NCI-H2107 (cell line): ENCODE measurements at places on chromosomes 2 and 18.

GRCh38 chr18:57854726-57855125 is 51.6 kb upstream of the ATP8B1 start:
- no peak for DNase-seq

DNA sequence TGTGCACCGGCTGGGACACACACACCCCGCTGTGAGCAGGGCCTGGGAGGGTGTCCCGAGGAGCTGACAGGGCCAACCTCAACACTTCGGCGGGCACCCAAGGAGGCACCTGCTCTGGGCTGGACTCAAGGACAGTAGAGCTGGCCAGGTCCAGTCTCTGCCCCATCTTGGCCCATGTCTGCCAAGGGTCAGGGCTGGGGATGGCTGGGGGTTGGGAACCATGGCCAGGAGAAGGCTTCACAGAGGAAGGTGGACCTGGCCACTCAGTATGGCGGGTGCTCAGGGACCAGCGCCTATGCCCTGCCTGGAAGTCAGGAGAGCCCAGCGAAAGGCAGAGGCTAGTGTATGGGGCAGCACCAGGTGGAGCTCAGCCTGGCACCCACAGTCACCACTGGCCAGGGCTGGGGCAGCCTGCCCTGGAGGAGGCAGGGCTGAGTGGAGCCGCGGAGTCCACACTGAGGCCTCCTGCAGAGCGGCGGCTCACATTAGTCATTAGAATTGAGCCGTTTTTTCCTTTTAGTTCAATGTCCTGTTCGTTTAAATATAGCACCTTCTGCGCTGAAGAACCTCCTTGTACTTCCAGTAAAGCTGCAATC is 4.2 kb downstream of the ERFE start:
- DNase-seq = no peak

DNA sequence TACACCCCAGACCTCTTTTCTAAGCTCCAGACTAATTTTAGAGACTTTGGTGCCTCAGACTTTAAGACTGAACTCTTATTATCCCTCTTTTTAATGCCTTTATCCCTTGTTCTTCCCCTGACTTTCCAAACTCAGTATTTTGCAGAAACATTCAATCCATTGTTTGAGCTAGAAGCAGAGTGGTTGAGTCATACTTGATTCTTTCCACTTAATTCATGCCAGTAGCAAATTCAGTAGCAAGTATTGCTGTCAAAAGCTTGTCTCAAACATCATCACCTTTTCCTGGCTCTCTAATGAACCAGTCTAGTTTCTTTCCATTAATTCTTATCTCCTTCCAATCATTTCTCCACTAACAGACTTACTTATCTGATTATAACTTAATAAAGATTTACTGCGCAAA is 699.7 kb upstream of the ZNF804A start:
- no peak for DNase-seq

GRCh38 chr2:56314796-56315195 is 131.0 kb downstream of the CCDC85A start:
- no peak for DNase-seq

DNA sequence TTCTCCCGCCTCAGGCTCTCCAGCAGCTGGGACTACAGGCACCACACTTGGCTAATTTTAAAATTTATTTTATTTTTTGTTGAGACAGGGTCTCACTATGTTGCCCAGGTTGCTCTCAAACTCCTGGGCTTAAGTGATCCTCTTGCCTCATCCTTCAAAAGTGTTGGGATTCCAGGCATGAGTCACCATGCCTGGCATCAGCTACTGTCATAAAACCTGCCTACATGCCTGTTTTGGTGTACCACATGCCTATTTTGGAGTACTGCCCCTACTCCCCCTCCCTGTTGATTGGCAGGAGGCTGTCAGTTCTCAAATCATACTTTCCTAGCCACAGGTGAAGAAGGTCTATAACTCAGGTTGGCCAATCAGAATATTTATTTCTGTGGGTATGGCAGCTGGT is 64.0 kb downstream of the CHST9 start:
- no peak for DNase-seq

DNA sequence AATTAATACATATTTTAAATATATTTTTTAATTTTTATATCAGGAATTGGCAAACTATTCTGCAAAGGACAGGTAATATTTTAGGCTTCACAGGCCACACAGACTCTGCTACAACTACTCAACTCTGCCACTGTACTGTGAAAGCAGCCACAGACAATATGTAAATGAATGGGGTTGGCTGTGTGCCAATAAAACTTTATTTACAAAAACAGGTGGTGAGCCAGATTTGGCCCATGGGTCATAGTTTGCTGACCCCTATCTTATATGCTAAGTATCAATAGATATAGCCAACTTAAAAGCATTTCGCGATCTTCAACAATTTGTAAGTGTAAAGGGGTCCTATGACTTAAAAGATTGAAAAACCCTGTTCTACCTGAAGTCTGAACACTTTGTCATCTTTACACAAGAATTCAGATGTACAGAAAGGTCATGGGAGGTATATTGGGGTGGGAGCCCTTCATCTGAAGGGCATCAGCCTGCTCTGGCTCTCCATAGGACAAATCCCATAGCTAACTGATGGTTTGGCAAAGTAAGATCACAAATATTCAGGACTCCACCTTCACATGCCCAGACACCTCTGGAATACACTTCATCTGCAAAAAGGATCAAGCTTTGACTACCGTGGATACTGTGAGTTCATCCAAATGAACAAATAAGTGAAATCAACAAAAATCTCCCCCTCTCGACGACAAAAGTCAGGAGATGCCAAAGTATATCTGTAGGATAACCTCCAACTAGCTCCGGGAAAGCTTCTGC is 65.9 kb downstream of the C1D start:
- DNase-seq = no peak

- DNase-seq = no peak
Measured at GRCh38 chr2:216643986-216644659, 10.9 kb downstream of the IGFBP2 start.

DNA sequence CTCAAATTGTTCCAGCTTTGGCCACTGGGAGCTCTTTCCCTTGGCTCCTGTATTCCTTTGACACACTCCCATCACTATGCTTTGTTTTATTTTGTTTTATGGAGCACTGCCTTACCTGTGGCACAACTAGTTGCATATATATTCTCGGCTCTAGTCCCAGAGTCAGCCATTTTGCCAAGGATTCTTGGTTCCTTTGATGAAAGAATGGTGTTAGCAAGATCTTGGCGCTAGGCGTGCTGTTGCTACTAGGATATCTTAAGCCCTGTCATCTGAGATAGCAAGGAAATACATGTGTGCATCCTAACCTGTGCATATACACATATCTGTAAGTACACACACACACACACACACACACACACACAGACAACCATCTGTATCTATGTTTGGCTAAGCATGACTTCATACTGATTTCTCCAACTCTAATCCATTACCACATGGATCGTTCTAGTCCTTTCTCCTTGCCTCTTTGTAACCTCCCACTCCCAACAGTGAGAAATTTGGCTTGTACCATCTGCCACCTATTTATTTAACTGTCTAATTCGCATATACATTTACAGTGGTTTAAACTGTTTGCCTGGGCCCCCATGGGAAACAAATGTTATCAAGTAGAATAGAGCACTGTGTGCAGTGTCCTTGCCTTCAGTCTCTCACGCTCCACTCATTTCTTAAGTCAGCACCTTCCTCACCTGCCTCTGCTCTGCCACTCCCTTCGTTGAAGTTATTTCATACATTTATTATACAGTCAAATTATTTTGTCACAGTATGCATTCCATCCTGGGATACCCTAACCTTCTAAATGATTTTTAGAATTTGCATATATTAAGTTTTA is 137.5 kb upstream of the MAP3K20 start:
- no peak for DNase-seq
